ENCODE measurements at places on chromosomes 2 and 18.

DNA sequence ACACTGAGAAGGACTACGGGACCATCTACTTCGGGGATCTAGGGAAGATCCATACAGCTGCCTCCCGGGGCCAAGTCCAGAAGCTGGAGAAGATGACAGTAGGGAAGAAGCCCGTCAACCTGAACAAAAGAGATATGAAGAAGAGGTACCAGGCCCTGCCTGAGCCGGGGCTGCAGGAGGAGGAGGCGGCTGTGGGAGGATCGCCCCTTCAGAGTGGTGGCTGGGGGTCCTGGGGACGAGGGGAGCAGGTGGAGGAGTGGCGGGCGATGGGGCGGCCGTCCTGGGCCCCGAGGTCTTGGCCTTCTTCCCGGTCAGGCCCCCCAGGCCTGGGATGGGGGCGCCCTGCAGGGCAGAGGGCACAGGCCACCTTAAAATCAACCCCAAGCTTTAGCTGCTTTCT, 524 bp downstream of the ANKRD30B start:
- no peak for DNase-seq

- no peak for DNase-seq
Observed at GRCh38 chr2:37588316-37588777, 83.1 kb downstream of the CDC42EP3 start.

DNA sequence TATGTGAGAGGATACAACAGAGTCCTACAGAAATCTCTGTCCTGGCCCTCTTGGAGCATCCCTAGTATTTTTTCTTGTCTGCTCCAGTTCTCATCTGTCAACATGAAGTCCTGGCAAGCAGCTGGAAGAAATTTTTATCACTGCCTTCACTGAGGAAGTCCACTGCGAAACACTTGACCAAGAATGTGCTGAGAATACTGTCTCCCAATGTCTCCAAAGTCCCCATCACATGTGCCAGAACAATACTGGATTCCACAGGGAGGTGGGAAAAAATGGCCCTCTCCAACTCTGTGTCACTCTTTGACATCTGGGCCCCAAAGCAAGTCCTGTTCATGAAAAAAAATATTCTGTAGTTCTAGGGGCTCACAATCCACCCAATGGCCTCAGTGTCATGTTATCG, 32.8 kb upstream of the PGAP1 start:
- DNase-seq, result no peak

DNA sequence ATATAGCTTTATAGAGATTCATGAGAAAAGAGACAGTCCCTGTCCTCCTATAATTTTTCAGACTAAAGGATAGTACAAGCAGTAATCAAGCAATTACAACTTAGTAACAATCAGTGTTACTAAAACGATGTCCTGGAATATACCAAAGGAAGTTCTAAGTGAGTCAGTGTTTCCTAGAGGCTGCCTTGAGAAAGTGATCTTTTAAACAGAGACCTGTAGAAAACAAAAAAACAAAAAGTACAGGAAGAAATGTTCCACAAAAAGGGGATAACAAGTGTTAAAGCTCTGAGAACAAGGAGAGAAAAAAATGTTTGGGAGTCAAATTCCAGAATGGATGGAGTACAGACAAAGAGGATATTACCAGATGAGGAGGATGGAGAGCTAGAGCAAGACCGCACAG, 556.4 kb downstream of the ERBB4 start:
- no peak for DNase-seq

DNA sequence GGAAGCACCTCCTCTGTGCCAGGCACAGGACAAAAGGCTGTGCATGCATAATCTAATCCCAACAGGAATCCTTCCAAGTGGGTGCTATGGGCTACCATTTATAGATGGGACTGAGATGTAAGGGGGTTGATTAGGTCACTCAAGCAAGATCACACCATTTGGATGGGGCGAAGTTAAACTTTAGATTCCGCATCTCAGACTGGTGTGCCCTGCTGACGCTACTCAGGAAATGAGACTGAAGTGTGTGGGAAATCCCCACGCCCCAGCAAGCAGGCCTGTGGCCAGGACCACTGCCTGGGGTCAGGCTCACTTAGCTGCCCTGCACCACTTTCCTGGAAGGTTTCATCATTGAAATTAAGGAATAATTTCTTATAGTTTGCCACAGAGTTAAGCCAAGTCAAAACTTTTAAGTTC, 70.5 kb upstream of the PPP1CB start:
- DNase-seq, result peak; percentile 71

- no peak for DNase-seq
Observed at GRCh38 chr2:203739351-203739750, 32.9 kb downstream of the CD28 start.

GRCh38 chr2:28618221-28619141, 122.6 kb downstream of the PLB1 start:
- no peak for DNase-seq

DNA sequence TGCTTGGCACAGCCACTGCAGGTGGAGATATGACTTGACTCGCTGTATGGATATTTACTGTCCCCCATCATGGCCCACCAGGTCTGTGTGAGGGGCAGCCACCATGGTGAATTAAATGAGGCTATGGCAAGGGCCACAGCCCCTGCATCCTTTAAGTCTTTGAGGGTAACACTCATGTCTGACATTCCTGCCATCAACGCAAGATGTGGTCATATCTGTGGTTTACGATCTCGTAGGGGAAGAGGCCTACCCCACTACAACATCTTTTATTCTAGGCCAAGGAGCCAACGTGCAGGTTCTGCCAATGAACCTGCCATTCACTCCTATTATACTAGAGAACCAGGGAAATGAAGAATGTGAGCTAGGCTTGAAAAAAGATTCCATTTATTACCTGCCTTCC, 381.6 kb upstream of the ID2 start:
- no peak for DNase-seq

GRCh38 chr2:73075477-73076373, 4.2 kb upstream of the SFXN5 start:
- DNase-seq, result no peak

DNA sequence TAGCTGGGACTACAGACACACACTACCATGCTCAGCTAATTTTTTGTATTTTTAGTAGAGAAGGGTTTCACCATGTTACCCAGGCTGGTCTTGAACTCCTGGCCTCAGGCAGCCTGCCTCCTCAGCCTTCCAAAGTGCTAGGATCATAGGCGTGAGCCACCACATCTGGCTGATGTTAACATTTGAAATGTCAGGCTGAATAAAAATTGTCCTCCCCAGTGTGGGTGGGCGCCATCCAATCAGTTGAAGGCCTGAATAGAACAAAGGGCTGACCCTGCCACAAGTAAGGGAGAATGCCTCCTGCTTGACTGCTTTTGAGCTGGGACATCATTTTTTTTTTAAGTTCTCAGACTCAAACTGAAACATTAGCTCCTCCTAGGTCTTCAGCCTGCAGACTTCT, 21.0 kb upstream of the RHOB start:
- no peak for DNase-seq

GRCh38 chr2:51505533-51505932, 473.6 kb upstream of the NRXN1 start:
- DNase-seq, result no peak

GRCh38 chr2:27915191-27915590, 24.7 kb downstream of the BABAM2 start:
- DNase-seq, result no peak
